Endodermal cell (in vitro differentiated cells): ENCODE measurements at places on chromosomes 6 and 20. TPM values are rescaled to one million over a fixed set of nuclear protein-coding genes. Genes with fewer than 3 reads are reported as not detected.

Gene NRSN1
- not detected in 3 replicates for total RNA-seq

DNA sequence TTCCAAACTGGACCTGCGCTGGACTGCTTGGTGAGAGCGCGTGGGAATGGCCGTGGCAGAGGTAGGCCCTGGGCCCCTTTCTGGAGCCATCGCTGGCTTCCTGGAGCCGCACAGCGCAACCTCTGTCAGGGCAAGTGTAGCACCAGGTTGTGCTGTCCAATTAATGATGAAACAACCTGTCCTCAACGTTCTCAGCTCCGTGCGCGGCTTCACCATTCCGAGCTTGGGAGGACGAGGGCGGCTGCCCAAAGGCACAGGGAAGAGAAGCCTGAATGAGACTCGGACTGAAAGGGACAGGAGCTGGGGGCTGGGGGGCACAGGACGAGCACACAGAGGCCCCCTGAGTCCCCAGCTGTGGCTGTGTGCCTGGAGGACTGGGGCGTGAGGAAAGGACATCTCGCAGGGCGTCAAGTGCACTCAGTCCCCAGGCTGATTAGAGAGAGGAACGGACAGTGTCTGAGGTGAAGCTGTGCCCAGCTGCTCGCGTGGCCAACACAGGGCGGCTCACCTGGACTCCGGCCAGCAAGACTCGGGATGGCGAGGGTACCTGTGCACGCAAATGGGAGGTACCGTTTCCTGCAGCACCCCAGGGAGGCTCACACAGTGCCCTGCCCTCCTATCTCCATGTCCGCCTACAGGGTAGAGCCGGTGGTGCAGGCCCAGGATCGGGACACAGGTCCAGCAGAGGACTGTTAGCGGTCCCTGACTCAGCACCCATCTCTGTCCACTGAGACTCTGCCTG is 403.3 kb downstream of the TAF4 start:
- DNase-seq, result peak; percentile 84

DNA sequence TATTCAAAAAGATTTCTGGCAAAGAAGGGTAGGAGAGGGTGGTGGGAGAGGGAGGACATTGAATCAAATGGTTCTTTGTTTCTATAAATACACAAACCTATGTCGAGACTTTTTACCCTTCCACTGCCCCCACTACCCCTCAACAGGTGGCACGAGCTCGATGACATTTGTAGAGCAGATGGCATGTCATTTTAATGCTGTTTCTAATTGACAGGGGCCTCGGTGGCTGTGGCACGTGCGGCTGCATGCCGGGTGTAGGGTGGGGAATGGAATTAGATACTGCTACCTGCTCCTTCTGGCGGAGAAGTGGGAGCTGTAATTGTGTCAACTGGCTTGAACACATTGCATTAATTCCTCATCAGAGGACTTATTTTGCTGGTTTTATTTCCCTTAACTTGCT is 29.1 kb upstream of the SASH1 start:
- no peak for DNase-seq

DNA sequence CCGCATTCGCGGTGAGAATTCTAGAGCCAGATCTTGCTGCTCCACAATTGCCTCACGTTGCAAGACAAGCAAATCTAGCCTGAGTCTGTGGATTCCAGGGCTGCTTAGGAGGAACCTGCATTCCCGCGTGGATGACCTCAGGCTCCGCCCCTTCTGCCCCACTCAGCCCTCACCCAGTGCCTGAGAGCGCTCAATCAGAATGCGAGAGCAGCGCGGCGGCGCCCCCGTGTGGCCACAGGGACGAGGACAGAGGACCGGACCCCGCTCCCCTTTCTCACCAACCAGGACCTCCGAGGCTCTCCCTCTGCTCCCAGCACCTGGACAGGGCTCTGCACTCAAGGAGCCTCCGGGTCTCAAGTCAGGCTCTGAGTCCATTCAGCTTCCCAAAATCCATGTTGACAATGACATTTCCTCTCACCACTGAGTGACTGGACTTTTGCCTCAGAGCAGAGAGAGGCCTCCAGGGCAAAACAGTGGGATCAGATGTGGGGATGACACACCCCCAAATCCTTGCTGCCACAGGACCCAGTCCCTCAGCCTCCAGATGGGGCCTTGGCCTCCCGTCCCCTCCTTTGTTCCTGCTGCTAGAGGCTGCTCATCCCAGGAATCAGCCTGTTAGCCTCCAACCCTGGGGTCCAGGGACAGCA is 52.0 kb downstream of the RPP21 start:
- peak; percentile 97 for DNase-seq

Gene OLIG3
- not detected in 2 replicates for total RNA-seq

DNA sequence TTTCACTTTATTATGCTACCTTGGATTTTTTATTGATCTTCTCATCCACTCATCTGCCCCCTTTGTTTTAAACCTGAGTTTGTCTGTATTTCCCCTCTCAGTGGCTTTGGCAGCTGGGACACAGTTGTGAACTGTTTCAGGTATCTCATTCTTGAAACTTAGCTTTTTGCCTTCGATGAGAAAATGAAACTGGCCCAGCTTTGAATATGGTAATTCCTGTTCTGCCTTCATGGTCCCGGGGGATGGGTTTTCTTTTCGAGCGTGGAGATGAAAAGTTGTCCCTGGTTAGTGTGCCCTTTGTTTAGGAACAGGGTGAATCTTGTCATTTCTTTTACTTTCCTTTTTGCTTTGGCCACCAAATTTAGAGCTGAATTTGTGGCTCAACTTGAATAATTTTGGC is 25.6 kb downstream of the DHX35 start:
- no peak for DNase-seq
